Uterine smooth muscle cell (primary cell): ENCODE measurements at places on chromosomes 1 and 21. TPM values are rescaled to one million over a fixed set of nuclear protein-coding genes. Genes with fewer than 3 reads are reported as not detected.

HMGCL gene
- 46.5 and 59.6 TPM in 2 replicates for total RNA-seq

C1QC gene
- not detected in 2 replicates for total RNA-seq

KCNJ10 gene
- under 0.01 TPM in 1 of 2 replicates, not detected in the other for total RNA-seq

RCSD1 gene
- not detected in 2 replicates for total RNA-seq

THAP3 gene
- 25.7 and 31.0 TPM in 2 replicates for total RNA-seq

RGS18 gene
- not detected in 2 replicates for total RNA-seq

SYTL1 gene
- total RNA-seq: 0.11 and 0.37 TPM in 2 replicates

ZNF648 gene
- total RNA-seq: not detected in 2 replicates

GSTM1 gene
- 0.37 and 15.3 TPM in 2 replicates for total RNA-seq

PRAMEF15 gene
- total RNA-seq: not detected in 2 replicates

TRIM46 gene
- total RNA-seq: 3.9 and 4.9 TPM in 2 replicates

MYCL gene
- 0.22 and 0.37 TPM in 2 replicates for total RNA-seq

DAB1 gene
- total RNA-seq: under 0.01 and 0.12 TPM in 2 replicates

SLC25A34 gene
- 0.44 and 0.62 TPM in 2 replicates for total RNA-seq

OLIG2 gene
- total RNA-seq: not detected in 2 replicates
